ENCODE measurements at places on chromosomes 2 and 18.

DNA sequence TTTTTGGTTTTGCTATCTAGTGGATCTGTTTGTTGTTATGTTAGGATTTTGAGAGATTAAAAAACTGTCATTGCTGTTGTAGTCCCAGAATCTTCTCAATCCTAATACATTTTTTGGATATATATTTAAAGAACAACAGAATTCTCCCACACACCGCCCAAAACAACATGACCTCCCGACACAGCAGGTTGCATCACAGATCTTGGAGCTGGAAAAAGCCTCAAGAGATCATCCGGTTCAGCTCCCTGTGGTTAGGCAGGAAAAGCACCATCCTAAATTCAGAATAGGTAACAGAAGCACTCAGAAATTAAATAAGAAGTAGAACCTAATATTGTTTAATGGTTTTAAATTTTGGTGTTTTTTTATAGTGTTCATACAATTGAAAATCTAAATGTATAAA lies 251.4 kb upstream of the STON1 start:
- no peak for DNase-seq

GRCh38 chr2:27018142-27018541 lies 14.6 kb upstream of the TMEM214 start:
- no peak for DNase-seq

GRCh38 chr2:54879598-54880332 lies 156.3 kb downstream of the EML6 start:
- no peak for DNase-seq

DNA sequence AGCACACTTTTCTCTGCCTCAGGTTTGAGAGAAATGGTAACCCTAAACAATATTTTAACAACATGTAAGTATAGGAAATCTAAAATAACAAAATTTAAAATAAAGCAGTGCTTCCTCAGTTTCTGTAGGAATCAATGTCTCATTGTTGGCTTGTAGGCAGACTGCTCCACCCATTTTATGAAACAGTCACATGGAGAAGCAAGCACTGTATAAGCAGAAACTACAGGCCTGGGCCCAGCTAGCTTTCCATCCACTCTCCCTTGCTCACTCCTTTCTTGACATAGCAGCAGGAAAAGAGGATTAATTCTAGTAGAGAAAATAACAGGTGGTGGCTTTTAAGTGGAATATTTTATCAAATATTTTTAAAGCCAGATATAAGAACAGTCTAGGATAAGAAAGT lies 97.2 kb downstream of the PLEKHM3 start:
- DNase-seq, result no peak

DNA sequence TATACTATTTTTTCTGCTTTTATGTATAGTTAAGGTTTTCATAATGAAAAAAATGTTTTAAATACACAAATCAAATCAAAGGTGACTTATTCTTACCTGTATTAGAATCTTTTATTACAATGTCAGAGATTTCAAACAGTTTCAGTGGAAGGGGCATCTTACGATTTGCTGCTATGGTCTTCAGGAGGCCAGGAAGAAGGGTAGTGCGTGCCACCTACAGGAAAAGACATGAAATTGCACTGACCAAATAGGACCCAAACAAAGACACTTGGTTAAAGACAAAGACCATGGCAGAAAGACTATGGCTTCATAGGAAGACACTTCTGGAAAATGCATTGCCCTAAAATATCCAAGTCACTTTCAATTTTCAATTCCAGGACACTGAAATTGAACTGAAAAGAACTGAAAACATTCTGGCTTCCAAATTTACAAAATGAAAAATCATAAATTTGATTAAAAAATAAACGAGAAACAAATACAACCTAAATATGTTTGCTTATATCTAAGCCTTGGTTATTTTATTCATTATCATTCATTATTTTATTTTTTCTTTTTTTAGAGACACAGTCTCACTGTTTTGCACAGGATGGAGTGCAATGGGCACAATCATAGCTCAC lies 42.1 kb downstream of the FARSB start:
- peak; percentile 62 for DNase-seq

GRCh38 chr2:10535703-10536102 lies 87.6 kb upstream of the ODC1 start:
- DNase-seq, result no peak
